ENCODE measurements at places on chromosomes 3 and 15.

DNA sequence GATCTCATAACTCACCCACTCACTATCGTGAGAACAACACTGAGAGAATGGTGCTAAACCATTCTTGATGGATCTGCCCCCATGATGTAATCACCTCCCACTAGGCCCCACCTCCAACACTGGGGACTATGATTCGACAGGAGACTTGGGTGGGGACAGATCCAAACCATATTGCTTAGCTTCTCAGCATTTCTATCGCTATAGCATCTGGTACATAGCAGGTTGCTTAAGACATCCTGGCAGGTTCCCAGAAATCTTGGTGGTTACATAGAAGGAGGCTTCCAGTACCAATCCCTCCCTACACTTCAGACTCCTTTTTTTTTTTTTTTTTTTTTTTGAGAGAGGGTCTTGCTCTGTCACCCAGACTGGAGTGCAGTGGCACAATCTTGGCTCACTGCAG, 487.8 kb downstream of the EDEM1 start:
- no peak for DNase-seq

- no peak for DNase-seq
These were observed 201.2 kb downstream of the GOLGA6L6 start for GRCh38 chr15:20340331-20340811.

GRCh38 chr15:77865701-77866100, 211.8 kb downstream of the TBC1D2B start:
- DNase-seq, result no peak

DNA sequence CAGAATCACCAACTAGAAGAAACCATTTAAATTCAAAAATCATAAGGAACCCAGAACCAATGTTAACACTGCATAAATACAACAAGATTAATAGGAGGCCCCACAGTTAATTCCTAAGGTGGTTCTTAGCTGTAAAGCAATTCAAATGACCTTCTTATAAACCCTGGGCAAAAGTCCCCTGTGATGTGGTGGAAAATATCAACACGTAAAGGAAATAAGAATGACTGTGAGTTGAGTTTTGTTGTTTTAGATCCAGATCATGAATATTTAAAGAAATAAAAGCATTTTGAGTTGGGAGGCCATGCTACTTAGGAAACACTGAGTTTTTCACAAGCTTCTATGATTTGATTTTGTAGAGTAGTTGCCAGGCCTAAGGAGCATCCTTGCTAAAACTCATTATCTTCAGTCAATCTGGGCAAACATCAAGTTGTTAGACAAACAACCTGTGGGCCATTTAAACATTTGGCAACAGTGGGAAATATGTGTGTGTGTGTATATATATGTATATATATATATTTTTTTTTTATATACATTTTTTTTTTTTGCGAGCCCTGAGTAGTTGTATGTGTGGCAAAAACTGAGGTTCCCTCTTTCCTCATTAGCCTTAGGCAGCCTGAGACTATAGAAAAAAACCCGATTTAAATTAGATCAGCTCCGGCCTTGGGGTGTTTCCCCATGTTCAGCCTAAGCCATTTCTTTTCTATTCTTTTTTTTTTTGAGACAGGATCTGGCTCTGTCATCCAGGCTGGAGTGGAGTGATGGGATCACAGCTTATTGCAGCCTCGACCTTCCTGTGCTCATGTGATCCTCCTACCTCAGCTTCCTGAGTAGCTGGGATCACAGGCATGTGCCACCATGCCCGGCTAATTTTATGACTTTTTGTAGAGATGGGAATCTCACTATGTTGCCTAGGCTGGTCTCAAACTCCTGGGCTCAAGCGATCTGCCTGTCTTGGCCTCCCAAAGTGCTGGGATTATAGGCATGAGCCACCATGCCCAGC, 8.0 kb upstream of the PXK start:
- DNase-seq, result no peak

- DNase-seq, result no peak
These were observed 450.8 kb upstream of the NAALADL2 start for GRCh38 chr3:174408310-174408709.

DNA sequence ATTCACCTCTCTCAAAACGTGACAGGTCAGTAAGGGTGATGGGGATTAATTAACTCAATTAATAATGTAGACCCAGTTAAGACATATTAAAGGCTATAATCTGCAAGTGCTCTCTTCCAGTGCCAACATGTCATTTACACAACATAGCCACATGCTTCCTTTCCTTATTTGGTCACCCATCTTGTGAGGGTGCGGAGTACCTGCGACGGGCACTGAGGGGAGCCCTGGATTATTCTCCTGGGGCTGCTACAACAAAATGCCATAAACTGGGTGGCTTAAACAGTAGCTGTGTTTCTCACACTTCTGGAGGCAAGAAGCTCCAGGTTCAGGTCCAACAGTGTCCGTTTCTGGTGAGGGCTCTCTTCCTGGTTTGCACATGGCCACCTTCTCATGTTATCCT, 157.4 kb upstream of the LRTM1 start:
- no peak for DNase-seq

- DNase-seq, result no peak
These were observed 135.0 kb upstream of the FAM3D start for GRCh38 chr3:58801541-58801940.

- no peak for DNase-seq
These were observed 315.8 kb upstream of the CCDC54 start for GRCh38 chr3:107061466-107061865.

GRCh38 chr3:67691207-67691606, 36.8 kb upstream of the SUCLG2 start:
- DNase-seq, result no peak

- DNase-seq, result no peak
These were observed 6.3 kb downstream of the APPL1 start for GRCh38 chr3:57233799-57234198.

DNA sequence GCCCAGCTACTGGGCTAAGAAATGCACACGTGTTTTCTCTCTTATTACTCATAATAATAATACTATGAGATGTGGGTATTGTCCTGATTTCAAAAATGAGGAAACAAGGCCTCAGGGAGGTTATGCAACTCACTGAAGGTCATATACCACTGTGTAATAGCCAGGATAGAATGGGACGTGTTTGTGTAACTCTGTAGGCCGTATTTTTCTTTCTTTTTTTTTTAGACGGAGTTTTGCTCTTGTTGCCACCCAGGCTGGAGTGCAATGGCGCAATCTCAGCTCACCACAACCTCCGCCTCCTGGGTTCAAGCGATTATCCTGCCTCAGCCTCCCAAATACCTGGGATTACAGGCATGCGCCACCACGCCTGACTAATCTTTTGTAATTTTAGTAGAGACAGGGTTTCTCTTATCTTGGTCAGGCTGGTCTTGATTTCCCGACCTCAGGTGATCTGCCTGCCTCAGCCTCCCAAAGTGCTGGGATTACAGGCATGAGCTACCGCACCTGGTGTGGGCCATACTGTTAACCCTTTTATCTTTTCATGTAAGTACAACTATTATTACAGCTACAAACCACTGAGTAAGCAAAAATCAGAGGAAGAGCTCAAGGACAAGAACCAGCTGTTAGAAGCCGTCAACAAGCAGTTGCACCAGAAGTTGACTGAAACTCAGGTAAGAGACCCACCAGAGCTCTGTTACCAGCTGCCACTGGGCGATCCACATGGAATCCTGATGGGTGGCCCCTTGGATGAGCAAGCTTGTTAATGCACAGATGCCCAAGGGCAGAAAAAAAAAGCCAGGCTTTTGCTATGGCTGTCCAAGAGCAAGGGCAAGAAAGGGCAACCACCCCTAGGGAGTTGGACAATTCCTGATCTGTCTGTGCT, 6.7 kb downstream of the KNSTRN start:
- DNase-seq, result no peak

DNA sequence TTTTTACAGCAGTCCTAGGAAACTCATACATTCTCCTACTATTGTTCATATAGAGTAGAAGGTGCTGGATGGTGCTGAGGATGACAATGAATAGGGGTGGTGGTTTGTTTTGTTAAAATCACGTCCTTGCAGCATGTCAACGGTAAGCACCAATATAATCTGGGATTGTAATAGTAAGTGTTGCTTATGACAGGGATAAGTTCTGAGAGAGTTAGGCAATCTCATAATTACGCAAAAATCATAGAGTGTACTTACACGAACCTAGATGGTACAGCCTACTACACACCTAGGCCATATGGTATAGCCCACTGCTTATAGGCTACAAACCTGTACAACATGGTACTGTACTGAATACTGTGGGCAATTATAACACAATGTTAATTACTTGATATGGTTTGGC, 64.3 kb upstream of the TSPAN3 start:
- DNase-seq, result no peak

DNA sequence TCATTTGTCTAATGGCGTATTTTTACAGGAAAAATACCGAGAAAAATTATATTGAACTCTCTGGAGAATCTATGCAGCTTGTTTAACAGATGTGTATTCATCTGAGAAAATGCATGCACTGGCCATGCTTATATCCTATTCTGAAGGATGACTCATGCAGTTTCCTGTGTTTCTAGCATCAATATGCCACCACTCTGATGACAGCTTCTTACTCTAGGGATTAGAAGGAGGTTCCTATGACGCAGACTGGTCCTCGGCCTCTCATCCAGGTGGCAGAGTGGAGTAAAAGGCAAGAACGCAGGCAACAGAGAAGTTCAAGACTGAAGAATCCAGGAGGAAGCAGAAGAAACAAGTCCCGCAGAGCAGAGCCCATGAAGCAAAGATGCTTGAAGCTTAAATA, 910.0 kb upstream of the ROBO1 start:
- no peak for DNase-seq

GRCh38 chr3:13021141-13022114, 51.8 kb downstream of the IQSEC1 start:
- DNase-seq, result no peak

DNA sequence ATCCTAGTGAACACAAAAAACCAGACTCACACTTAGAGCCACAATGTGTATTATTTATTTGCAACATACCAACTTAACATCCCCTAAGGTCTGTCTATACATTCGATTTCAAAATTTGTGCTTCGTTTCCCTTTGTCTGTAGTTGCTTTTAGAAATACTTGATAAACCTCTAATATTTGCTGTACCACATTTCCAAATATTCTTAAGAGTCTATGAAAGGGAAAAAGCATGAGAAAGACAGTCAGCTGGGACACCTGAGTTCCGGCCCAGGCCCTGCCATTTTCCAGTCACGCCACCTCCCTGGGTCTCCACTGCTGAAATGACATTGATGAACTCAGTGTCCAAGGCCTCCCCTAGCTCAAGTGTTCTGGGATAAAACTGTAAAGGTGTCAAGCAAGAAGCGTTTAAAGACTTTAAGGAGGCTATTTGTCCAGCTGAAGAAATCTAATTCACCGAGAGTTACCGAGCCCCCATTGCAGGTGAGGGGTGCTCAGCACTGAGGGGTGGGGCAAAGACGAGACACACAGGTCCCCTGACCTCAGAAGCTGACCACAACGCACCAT, 26.6 kb downstream of the LRRC2 start:
- DNase-seq, result no peak

GRCh38 chr3:128753715-128754114, 27.7 kb downstream of the RAB7A start:
- DNase-seq, result no peak

- DNase-seq, result no peak
These were observed 4.2 kb upstream of the SH2D7 start for GRCh38 chr15:78087951-78088772.

GRCh38 chr15:68429691-68430470, 2.1 kb downstream of the ITGA11 start:
- no peak for DNase-seq

- DNase-seq, result no peak
These were observed 32.5 kb downstream of the ITPR1 start for GRCh38 chr3:4525560-4526223.

GRCh38 chr3:107650788-107651187, 128.0 kb downstream of the BBX start:
- no peak for DNase-seq

GRCh38 chr3:58683466-58683865, 16.9 kb upstream of the FAM3D start:
- DNase-seq, result no peak
